ENCODE measurements at places on chromosomes 4 and X.
A peak's percentile ranks its signal among the peaks of the same experiment; 100 is the strongest.

DNA sequence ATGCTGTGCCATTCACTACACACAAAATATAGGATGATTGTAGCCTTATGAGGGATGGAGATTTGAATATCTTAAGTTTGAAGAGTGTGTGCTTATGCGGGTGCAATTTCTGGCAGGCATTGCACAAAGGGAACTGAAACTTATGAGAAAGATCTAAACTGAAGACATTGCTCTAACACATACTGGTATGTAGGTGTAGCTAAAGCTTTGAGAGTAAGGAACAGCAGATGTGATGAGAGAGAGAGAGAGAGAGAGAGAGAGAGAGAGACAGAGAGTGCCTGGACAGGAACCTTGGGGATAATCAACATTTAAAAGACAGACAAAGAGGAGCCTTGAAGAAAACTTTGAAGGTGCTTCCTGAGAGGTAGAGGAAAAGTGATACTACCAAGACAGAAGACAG lies 379.7 kb downstream of the SPRY1 start:
- DNase-seq: no peak

- no peak for DNase-seq
Measured at GRCh38 chr4:8385611-8386010, 54.9 kb downstream of the ACOX3 start.

- no peak for DNase-seq
Measured at GRCh38 chrX:105821471-105822121, 743 bp upstream of the NRK start.

DNA sequence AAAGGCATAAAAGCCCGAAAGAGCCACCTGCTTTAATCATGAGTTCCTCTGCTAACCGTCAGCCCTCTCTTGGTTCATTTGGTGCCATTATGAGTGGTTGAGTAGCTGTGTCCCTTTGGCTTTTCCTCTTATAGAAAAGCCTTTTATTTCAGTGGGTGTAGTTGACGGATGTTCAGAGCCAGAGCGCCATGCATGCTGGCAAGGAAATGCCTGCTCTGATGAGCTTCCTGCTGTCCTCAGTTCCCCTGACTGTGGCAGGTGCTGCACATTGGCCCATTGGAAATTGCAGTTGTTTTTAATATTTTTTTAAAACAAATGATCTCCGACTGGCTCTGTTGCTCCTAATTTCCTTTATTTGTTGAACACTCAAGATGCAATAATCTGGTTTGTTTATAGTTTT lies 77.3 kb upstream of the LIMCH1 start:
- no peak for DNase-seq

- no peak for DNase-seq
Measured at GRCh38 chrX:20311505-20311904, 44.8 kb upstream of the RPS6KA3 start.

GRCh38 chr4:96603641-96604040 lies 763.7 kb downstream of the PDHA2 start:
- no peak for DNase-seq

DNA sequence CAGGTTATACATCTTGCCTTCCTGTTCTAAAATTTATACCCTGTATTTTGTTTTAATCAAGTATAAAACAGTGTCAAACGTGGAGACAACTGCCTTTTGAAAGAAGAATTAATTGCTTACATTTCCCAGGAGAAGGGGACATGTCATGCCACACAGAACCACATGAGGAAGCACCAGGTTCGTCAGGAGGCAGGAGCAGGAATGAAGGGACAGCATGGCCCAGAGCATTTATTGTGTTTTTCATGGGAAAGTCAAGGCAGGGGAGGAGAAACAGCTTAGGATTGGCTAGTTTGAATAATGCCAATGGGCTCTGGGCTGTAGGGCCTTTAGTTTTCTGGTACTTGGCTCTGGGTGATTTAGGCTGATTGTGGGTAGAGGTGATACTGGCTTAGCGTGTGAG lies 203.7 kb downstream of the CFAP299 start:
- DNase-seq: no peak

DNA sequence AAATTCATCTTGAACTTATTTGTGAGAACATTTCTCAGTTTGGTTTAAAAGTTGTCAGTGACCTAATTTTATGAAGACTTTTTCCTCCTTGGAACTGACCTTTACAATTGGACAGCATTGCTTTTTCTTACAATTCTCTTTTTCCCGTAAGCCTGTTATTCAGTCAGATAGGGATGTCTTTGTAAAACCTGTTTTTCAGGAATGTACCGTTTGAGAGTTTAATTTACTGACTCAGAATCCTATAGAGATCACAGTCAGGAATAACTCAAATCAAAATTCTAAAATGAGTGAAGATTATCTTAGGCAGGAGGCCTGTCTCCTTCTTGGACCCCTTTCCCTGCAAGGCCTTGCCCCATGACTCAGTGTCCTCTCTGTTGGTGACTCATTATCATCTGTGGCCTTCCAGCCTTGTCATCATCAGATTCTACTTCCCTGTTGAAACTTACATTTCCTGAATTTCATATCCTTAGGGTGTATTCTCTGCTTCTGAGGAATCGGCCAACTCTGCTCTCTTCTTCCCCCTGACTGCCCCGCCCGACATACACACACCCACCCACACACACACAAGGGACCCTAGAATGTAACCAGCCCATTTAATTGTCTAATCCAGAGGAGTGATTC lies 99.8 kb downstream of the ARHGAP10 start:
- peak; percentile 58 for DNase-seq

DNA sequence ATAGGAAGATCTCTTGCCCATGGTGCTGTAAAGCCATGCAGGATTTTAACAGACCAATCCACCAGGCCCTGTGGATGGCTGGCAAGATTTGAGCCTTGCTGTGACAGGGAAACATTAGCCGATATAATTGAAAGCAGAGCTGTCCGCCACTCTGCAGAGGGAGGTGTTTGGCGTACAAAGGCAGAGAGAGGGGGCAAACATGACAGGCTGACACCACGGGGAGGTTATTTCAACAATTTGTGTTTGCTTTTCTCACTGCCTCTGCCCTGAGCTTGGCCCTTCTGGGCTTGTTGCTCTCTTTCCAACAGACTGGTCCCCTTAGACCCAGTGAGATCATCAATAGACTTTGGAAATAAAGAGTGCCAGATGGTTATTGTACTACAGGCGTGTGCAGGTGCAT lies 59.4 kb downstream of the CLNK start:
- DNase-seq: no peak

- no peak for DNase-seq
Measured at GRCh38 chrX:79161655-79162054, 17.2 kb downstream of the GPR174 start.

DNA sequence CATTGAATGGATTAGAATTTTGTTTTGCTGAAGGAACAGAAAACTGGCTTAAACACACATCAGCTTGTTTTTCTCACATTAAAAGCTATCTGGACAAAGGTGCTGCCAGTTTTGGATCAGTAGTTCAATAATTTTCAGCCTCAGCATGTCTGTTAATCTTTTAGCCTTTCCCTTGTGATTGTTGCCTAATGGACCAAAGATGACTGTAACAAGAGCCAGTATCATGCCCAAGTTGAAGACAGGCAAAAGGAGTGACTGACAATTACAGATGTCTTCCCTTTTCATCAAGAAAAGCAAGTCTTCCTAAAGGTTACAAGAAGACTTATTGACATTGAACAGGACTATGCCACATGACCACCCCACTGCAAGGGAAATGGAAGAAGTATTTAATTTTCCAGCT lies 419.7 kb downstream of the MAPK10 start:
- DNase-seq: no peak

GRCh38 chr4:77795326-77795725 lies 23.8 kb downstream of the CNOT6L start:
- DNase-seq: no peak

- DNase-seq: no peak
Measured at GRCh38 chr4:110975338-110975737, 352.5 kb upstream of the PITX2 start.

- DNase-seq: peak; percentile 41
Measured at GRCh38 chr4:13483768-13484121, 395 bp downstream of the RAB28 start.

DNA sequence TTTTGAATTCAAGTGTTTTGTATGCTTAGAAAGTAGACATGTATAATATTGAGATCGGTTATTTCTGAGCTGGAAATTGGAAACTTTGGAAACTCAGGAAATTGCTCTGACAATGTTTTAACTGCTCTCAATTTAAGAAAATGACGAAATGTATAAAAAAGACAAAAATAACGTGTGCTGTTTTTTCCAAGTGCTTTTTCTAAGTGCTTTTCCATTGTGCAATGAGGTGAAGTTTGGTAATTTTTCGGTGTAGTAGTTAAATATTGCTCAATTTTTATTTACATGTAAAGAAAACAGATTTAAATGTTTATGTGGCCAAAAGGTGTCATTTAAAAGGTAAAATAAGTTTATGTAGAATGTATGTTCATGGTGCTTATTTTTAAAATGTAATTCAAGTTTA lies 39.4 kb upstream of the RHOH start:
- no peak for DNase-seq

GRCh38 chr4:146637621-146638332 lies 916 bp upstream of the POU4F2 start:
- DNase-seq: no peak

DNA sequence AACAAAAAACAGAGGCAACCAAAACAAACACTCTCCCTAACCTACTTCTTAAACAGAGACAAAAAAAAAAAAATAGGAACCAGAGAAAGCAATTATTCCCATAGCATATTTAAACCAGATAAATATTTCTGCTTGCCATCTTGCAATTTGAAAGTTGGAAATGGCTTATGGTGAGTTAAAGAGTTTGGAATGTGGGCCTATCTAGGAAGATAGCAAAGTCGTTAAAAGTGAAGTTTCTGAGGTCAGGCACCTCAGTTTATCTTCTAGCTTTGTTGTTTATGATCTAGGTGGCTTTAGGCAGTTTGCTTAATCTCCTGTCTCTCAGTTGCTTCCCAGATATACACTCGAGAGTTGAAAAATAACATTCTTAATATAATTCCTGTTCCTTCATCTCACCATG lies 284.2 kb downstream of the KCNIP4 start:
- no peak for DNase-seq

DNA sequence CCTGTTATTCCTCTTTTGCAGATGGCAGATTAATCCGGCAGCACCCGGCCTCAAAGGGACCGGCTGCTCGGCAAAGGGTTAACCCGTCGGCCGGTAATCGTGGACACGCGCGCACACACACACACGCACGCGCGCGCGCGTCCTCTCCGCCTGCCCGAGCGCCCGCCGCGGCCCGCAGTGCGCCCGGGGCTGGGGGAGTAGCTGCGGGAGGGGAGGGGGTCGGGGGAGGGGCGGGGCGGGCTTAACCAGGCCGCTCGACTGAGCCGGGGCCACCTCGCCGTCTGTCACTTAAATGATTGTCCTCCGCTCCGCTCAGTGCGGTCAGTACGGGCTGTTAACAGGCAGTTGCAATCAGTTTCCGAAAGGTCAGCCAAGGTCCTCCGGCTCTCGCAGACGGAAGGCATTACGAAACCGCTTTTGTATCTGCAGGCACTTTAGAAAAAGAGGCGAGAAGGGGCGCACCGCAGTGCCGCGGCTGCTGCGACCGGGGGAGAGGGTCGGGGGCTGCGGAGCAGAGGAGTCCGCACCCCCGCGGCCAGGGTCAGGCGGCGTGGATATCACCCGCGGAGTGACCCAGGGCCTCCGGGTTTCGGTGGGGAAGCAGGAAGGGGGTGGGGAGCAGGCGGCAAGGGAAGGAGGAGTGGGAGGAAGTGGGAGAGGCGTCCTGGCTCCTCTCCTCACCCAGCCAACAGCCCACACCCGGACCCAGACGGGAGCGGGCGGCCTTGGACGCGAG lies 57.3 kb upstream of the BCOR start:
- DNase-seq: peak; percentile 36

DNA sequence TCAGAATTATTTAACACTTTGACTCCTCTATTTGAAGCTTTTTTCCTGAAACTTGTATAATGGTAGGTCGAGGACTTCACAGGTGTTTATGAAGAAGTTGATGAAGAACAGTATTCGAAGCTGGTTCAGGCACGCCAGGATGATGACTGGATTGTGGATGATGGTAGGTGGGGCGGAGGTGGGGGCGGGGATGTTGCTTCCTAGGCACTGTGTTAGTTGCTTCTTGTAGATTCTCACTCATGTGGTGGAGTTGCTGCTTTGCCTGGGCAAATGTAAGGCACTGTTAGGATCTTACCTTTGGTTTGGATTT lies 9.4 kb downstream of the POLA1 start:
- no peak for DNase-seq

DNA sequence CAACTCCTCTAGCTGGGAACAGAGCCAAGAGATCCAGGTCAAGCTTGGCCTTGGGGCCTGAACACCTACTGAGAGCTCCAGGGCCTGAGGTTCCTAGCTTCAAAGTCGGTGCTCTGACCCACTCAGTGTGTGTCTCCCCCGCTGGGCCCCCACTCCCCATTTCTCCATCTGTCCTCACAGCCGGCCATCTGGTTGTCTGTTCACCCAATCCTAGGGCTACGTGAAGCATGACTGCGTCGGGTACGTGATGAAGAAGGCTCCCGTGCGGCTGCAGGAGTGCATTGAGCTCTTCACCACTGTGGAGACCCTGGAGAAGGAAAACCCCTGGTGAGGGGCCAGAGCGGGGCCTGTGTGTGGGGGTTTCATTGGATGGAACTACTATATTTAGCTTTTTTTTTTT lies 12.3 kb downstream of the USP11 start:
- DNase-seq: no peak

GRCh38 chr4:15100994-15101695 lies 98.9 kb downstream of the CPEB2 start:
- no peak for DNase-seq

DNA sequence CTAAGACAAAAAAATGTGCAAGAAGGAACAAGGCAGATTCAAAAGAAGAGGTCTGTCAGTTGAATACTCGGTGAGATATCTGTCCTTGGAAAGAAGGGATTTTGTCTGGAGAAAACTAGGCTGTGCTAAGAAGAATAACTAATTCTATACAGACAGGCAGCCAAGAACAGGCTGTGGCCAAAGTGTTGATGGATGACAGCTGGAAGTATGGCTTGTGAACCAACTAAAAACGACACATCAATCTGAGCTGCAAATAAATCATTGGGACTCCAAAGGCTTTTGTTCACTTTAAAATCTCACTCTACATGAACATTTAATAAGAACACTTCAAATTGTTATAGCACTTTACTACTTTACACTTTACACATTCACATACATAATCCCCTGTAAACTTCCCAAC lies 70.5 kb upstream of the IGSF1 start:
- no peak for DNase-seq

DNA sequence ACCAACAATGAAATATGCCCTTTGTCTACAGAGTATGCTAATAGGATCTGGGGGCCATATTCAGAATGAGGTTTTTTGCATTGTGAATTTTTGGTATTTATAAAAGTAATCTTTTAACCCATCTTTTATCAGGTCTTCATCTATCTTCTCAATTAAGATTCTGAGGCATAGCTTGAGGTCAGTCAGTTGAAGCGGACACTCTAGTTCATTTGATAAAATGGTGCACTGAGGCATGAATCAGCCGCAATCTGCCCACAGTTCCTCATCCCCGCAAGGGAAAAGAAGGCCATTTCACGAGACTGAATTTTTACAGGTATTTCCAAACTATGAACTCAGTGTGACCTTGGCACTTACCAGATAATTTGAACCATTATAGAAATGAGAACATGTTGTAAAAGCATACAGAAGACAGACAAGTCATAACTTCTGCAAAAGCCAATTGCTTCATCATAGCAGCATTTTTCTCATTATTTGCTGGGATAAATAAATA lies 19.3 kb upstream of the VCX2 start:
- no peak for DNase-seq

- no peak for DNase-seq
Measured at GRCh38 chrX:40772290-40772689, 36.9 kb upstream of the MED14 start.

GRCh38 chr4:48472794-48473193 lies 10.3 kb upstream of the SLC10A4 start:
- no peak for DNase-seq

GRCh38 chrX:103518571-103518970 lies 718 bp downstream of the RAB40A start:
- DNase-seq: no peak
